DMS53 (cell line): ENCODE measurements at places on chromosomes 5 and 9.

DNA sequence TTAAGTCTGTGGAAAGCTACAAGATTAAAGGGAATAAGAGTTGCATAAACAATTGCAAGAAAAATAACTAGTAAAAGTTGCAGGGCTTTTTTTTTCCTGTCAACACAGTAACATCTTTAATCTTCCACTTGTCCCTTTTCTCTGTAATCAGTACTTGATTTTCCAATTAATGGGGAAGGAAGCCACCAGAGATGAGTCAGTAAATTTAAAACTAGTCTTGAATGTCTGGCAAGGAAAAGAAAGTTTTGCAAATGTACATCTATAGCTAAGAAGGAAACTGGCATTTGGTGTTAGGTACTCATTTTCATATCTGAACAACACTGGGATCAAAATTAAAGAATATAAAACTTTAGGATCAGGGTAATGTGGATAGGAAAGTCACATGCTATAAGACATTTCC is 17.1 kb downstream of the DAP start:
- DNase-seq = no peak

DNA sequence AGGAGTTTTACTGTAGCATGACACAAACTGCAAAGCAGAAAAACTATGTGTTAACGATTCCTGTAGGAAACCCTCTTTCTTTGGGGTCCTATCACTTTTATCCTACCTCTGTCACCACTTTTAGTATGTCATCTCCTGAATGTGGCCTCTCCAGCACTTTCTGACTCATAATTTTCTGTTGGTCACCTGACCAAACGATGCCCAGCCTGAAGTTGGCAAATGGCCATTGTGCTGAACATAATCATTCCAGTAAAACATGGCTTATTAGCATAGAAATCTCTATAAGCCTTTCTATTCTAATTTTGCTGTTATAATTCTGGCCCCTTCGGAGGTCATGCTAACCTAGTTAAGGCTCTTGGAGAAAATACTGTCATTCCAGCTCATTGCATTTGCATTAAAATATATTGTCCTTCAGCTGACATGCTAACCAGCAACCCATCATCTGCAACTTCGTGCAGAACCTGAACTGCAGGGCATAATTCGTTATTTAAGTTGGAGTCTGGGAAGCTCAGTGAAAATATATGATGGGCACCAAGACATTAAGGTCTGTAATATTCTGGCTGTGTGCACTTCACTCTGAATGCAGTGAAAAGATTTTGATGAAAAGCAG is 140.3 kb downstream of the NMUR2 start:
- peak; percentile 57 for DNase-seq

GRCh38 chr5:132180134-132180745 is 47.4 kb downstream of the P4HA2 start:
- DNase-seq = peak; percentile 85

GRCh38 chr5:124859027-124859426 is 112.6 kb upstream of the ZNF608 start:
- no peak for DNase-seq

DNA sequence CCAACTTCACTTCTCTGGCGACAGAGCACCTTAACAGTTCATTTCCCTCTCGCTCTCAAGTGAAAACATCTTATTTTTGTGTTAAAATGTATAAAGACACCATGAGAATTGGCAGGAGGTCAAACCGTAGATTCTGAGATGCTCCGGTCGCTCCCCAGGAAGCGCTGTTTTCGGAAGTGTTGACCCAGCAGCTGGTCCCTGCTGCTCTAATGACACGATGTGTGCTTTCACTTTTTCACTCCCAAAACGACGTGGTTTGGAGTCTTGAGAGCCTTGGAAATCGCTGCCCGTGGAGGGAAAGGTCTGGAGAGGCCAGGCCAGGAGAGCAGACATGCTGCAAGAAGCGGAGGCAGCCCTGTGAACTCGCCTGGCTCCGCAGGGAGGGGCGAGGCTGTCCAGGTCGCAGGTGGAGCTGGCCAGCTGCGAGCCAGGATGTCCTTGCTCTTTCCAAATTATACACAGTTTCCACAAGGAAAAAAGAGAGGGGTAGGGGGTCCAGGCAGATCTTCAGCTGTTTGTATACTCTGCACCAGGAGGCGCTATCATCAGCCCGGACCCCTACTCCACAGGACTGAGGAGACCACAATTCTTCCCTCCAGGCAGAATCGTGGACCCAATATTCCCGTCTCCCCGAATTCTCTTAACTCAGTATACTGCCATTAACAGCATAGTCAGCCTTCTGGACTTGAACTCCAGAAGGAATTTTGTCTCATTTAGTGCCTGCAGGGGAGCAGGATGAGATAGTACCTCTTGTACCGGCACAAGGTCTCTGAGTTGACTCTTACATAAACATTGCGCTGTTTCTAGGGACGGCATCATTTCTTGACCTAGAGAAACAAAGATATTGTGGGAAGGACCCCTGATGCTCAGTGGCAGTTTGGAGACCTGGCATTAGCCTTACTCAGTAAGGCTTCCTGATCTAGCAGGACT is 248.6 kb upstream of the ANKRD55 start:
- DNase-seq = peak; percentile 59

DNA sequence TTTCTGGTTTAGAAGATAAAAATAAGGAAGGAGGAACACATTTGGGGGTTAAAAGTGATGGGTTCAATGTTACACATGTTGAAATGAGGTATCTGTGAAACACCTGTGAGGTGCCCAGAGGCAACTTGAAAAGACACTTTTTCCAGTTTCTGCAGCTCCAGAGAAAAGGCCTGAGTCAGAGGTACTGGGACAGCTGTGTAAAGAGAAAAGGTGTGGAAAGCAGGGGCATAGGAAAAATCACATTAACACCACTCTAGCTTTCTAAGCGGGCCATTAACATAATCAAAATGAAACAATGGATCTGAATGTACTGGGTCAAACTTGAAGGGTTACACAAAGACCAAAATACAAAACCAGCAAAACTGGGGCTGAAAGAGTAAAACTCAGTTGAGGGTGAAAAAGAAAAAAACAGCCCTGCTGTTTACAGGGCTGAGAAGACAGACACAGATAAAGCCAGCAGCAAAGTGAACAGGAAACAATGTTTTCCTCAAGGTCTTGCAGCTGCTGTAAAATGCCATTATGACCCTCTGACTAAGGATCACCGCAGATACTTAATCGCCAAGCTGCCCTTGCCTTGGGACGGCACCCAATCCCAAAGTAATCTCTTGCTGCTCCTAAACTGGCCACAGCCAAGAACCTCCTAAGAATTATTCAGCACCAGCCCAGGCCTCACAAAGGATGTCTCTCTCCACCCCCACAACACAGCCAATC is 104.7 kb downstream of the DROSHA start:
- no peak for DNase-seq

- peak; percentile 47 for DNase-seq
These were observed 55.4 kb upstream of the RNF130 start for GRCh38 chr5:180126716-180127681.

DNA sequence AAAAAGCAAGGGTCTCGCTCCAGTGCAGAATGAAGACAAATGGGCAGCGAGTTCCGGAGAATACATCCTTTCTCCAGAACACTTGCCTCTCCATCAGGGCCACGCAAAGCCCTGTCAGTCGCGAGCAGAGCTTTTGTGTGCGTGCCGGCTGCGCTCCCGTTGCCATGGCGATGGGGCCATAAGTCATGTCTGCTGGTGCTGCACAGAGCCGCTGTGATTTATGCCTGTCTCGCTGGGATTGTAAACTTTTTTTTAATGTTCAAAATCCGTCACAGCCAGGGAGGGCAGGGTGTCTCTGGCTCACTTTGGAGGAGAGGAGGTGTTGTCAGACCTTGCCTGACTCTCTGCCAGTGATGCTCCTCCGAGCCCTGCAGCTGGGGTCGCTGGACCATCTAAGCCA is 272.7 kb downstream of the TRIM32 start:
- DNase-seq = peak; percentile 56

GRCh38 chr5:37900692-37901091 is 60.9 kb upstream of the GDNF start:
- peak; percentile 28 for DNase-seq

GRCh38 chr9:30967476-30967875 is 1417.0 kb upstream of the ACO1 start:
- DNase-seq = peak; percentile 44

- peak; percentile 52 for DNase-seq
These were observed 56.1 kb upstream of the ZNF300 start for GRCh38 chr5:150960791-150961396.

DNA sequence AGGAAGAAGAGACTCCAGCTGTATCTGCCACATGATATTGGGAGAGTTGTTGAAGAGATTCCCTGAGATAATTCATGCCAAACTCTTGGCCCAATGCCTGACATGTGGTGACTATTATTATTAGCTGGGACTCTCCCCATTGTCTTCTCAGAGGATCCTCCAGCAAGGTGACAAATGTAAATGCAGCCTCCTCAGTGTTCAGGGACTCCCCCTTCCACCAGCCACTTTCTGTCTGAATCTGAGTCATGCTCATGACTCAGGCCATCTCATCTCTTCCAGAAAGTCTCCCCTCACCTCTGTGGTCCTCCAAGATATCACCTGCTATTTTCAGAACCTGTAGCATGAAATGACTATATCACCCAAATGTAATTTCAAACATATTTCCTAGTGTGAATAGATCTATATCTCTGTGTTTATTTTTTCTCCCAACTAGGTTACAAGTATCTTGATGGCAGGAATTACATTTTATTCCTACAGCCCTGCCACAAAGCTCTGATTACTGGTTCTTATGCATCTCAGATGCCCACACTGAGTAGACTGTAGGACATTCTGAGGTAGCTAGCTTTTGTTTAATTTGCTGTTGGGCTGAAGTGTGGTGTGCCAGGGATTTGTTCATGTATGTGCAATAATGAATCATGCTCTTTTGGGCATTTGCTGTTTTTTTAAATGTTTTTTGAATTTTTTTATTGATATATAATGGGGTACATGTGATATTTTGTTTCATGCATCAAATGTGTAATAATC is 126.6 kb upstream of the IL12B start:
- DNase-seq = peak; percentile 77

DNA sequence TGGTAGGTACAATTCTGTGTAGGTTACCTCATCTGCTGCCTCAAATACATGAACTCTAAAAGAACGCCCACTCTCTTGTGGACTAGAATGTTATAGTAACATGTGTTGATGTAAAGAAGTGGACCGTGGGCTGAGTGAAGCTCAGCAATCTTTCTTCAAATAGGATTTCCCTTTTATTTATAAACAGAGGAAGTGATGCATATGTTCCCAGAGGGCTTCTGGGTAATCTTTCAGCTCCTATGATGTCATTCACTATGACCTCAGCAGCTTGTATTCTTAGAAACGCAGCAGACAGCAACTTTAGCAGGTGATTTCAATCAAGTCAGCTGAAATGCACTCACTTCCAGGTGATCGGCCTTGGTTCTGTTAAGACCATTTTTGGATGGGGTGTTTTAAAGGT is 14.4 kb downstream of the F2RL2 start:
- DNase-seq = peak; percentile 54

GRCh38 chr5:132859889-132860437 is 6.3 kb downstream of the GDF9 start:
- no peak for DNase-seq

DNA sequence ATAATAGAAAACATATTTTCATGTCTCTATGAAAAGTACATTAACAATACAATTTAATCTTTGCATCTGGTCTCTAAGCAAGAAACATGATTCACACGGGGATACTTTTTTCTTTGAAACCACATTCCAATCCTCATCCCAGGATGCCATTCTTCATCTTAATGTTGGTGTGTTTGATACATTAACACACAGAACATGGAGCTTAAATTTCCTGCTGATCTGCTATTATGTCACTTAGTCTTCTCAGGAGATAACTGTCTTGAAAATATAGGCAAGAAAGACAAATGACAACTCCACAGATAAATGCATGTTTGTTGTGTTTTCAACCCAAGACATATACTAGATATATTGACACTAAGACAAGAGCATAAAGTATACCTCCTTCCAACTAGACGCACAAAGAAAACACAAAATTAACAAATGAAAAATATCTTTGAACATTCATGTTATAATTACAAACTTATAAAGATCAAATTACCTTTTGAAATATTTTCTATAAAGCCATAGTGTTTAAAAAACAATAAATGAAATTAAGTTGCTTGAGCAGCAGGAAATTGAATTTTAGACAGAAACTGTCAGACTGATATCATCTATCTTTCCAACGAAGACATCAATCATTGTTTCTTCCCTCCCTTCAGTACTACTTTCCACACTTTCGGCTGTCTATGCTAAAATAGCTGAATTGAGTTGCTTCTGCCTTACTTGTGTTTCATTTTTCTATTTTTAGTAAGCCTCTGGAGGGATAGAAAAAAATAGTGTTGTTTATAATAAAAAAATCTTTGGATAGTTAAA is 1676.7 kb upstream of the CDH9 start:
- no peak for DNase-seq

DNA sequence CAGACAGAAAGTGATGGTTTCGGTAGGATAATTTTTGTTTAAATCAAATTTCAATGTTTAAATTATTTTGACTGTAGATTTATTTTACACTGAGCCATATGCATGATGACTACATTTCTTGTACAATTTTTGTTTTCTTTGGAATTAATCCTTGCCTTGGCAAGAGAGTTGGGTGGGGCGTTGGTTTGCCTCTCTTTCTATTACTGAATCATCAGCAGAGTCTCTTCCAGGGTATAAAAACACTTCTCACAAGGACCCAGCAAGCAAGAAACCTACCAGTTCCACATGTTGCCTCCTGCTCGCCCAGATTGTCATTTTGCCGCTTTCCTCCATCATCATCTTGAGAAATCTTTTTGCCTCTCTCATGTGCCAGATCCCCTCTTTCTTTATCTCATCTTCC is 455.0 kb upstream of the DMAC1 start:
- DNase-seq = no peak

DNA sequence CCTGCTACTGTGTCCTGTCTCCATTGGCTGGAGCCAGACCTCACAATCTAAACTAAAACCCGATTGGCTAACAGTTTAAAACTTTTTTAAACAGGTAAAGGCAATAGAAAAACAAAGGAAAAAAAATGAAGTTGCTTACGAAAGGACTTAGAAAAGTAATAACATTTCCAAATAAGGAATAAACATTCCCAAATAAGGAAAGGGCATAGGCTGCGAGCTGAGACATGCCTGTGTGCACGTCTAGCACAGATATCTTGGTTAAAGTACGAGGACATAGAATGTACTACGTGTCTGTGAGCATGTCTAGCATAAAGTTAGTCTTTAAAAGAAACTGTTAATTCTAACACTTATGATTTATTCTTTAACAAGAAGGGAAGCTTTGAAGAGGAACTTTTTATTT is 15.3 kb upstream of the FAM120A start:
- DNase-seq = no peak

- DNase-seq = no peak
These were observed 22.9 kb downstream of the ADAMTS2 start for GRCh38 chr5:179322071-179323025.

GRCh38 chr9:131669269-131670157 is 70.4 kb downstream of the RAPGEF1 start:
- no peak for DNase-seq

DNA sequence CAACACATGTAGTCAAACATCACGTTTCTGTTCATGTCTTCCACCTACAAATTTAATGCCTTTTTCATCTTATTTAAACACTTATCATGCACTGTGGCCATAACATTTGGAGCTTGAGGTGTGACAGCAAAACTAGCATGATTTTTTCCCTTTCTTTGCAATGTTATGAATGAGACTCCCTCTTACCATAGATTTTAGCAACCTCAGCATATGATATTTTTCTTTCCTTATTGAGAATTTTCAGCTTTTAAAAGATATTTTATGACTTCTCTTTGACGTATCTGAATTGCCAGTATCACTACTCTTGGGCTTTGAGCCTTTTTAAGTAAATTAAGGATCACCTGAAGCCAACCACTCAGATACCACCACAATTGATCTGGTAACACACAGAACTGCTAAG is 32.7 kb upstream of the ISOC1 start:
- DNase-seq = no peak
